ENCODE measurements at places on chromosomes 11 and 22. TPM values are rescaled to one million over a fixed set of nuclear protein-coding genes. Genes with fewer than 3 reads are reported as not detected.

GRCh38 chr11:34570584-34570983 lies 50.3 kb upstream of the EHF start:
- H3K27me3 ChIP-seq: no peaks in the 10 kb centered on the region
- H3K27ac ChIP-seq: no peak overlapping the region
- no peaks in the 10 kb centered on the region for H3K36me3 ChIP-seq
- no peak for DNase-seq
- no peak overlapping the region for H3K4me3 ChIP-seq

- DNase-seq: no peak
- H3K36me3 ChIP-seq: peaks cover 72% of the 10 kb centered on the region
- no peak overlapping the region for H3K4me3 ChIP-seq
- H3K4me1 ChIP-seq: no peaks in the 10 kb centered on the region
- H3K27me3 ChIP-seq: peaks cover 34% of the 10 kb centered on the region
Observed at GRCh38 chr11:6627762-6628241, 8.6 kb upstream of the TPP1 start.

OR10S1 gene
- total RNA-seq: not detected

MRGPRX4 gene
- not detected for total RNA-seq

DNA sequence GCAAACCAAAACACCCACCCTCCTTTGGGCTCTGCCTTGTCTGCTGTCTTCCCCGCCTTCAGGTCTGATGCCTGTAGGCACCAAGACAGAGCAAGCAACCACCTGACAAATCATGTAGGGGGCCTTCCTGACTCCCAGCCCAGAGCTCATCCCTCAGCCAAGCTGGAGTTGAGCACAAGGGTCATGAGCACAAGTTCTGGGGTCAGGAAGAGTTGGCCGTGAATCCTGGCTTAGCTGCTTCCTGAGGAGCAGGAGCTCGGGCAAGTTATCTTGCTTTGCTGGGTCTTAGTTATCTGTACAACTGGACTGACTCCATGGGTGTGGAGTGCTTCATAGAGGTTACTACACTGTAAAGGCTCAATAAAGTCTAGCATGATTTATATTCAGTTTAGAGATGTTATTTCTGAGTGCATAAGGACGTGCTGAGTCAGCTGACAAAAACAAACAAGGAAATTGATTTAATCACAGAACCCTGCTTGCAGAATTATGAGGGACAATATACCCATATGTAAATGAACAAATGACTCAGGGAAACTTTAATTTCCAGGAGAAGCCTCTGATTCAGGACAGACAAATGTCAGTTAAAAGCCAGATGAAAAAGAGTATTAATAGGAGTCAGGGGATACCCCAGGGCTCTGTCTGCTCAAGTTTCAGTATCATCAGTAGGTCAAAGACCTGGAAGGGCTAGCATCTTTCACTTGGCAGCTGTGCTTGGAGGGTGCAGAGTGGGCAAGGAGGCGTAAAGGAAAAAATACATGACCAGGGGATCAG lies 15.0 kb upstream of the APOA1 start:
- peak overlapping the region; percentile 75 for H3K27ac ChIP-seq
- H3K36me3 ChIP-seq: peaks cover 8% of the 10 kb centered on the region
- H3K27me3 ChIP-seq: no peaks in the 10 kb centered on the region
- no peak for DNase-seq
- H3K4me1 ChIP-seq: peaks cover 27% of the 10 kb centered on the region

DNA sequence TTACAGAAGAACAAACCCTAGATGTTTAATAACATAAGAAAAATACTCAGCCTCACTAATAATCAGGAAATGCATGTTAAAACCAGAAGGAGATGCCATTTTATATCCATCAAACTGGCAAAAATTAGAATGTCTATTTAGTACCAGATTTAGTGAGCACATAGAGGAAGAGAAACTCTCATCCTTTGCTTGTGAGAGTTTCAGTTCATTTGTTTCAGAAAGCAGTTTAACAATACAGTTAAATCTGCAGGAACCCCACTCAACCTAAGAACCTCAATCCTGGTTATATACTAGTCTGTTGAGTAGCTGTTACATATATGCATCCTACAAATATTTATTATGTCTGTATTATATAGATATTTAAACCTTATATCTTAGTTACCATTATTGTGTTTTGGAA lies 172.6 kb downstream of the WNT11 start:
- H3K27ac ChIP-seq: no peak overlapping the region
- no peaks in the 10 kb centered on the region for H3K27me3 ChIP-seq
- DNase-seq: no peak
- no peak overlapping the region for H3K4me3 ChIP-seq

FIBIN gene
- 9.8 TPM for total RNA-seq

DNA sequence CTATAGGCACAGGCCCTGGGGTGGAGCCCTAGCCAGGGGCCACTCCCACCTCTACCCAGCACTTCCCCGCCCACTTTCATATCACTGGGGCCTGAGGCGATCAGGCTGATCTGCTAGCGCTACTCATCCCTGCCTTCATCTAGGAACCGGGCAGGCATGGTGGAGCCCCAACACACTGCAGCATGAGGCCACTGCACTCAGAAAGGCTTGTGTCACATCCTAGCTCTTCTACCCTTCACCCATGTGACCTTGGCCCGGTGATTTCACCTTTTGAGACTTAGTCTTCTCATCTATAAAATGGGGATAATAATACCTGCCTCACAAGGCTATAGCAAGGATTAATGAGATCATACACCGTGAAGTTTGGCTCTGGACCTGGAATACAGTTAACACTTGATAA lies 18.1 kb upstream of the GDPD5 start:
- no peaks in the 10 kb centered on the region for H3K4me1 ChIP-seq
- H3K27me3 ChIP-seq: peaks cover 7% of the 10 kb centered on the region
- H3K36me3 ChIP-seq: no peaks in the 10 kb centered on the region
- DNase-seq: no peak

DNA sequence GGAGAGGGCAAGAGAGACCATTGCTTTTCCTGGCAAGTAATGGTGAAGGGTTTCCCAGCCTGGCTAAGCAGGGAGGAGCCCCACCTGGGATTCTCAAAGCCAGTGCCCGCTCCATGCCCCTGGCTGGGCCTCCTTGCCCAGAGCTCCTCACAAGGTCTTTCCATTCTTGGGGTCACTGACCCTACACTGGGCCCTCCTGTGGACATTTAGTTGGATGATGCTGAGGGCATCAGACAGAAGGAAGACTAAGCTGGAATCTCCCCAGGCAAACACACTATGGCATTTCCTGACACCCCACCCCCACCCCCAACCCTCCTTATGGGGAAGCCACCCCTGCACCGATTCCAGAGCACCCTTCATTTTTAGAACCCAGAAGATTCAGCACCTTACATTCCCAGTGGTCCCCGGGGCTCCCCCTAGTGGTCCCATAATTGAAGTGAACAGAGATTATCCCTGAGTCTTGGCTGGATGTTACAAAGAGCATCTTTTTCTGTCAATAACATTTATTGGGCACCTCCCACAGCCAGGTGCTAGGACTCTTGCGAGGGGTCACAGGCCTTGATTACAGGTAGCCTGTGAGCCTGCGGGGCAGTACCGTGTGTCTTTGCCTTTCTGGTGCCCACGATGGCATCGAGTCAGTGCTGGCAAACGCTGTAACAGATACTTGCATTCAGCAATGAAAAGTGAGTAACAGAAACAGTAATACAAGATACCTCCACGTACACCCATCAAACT lies 548.5 kb downstream of the BUD13 start:
- no peaks in the 10 kb centered on the region for H3K4me1 ChIP-seq
- H3K27ac ChIP-seq: no peak overlapping the region
- no peak for DNase-seq
- no peak overlapping the region for H3K4me3 ChIP-seq

DNA sequence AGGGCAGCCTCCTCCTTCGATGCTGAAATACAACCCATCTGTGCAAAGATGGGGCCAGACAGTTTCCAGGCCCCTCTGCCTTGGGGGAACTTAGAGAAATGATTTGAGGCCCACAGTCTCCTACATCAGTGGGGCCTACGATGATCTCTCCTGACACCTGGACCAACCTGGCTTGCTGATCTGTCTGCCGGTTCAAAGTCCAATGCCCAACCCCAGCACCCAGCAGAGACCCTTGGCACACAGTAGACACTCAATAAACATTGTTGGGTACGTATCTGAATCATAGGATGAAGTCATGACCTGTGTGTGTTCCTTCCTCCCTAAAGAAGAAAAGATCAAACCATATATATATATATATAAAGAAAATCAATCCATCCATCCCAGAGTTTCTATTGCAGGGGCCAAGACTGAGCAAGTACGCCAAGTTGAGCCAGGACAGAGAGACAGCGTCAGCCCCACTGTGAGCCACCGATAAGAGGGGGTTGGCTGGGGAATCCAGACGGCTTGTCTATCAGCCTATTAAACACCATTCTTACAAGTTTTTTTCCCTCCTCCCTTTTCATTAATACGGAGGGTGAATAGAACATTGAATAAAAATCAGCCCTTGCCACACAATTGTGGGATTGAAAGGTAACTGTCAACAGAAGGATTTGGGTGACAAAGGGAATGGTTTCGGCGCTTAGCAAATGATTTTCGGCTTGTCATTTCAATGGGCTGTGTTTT lies 244.1 kb downstream of the MN1 start:
- no peaks in the 10 kb centered on the region for H3K27me3 ChIP-seq
- H3K4me3 ChIP-seq: no peak overlapping the region
- no peak overlapping the region for H3K27ac ChIP-seq
- no peak for DNase-seq
- H3K36me3 ChIP-seq: no peaks in the 10 kb centered on the region
- H3K4me1 ChIP-seq: no peaks in the 10 kb centered on the region

GRCh38 chr22:39647836-39648629 lies 77.5 kb downstream of the CACNA1I start:
- no peaks in the 10 kb centered on the region for H3K27me3 ChIP-seq
- no peaks in the 10 kb centered on the region for H3K36me3 ChIP-seq
- no peak for DNase-seq
- H3K4me1 ChIP-seq: no peaks in the 10 kb centered on the region

IRF7 gene
- 20.4 TPM for total RNA-seq

DNA sequence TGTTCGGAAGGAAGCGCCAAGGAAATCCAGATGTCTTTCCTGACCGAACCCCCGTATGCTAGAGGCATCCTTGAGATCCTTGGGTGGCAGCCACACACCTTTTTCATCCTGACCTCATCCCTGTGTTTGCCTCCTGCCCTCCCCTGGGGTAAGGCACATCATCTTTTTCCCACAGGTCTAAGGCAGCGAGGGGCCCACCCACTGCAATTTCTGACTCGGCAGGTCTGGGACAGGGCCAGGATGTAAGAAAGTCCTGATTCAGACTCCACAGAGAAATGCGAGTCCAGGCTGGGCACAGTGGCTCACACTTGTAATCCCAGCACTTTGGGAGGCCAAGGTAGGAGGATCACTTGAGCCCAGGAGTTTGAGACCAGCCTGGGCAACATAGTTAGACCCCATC lies 10.5 kb downstream of the ZMAT5 start:
- no peaks in the 10 kb centered on the region for H3K4me1 ChIP-seq
- H3K27me3 ChIP-seq: no peaks in the 10 kb centered on the region
- no peak overlapping the region for H3K27ac ChIP-seq
- DNase-seq: no peak

DGCR6L gene
- 56.2 TPM for total RNA-seq

- no peaks in the 10 kb centered on the region for H3K36me3 ChIP-seq
- H3K4me3 ChIP-seq: no peak overlapping the region
- H3K4me1 ChIP-seq: no peaks in the 10 kb centered on the region
- no peaks in the 10 kb centered on the region for H3K27me3 ChIP-seq
- no peak overlapping the region for H3K27ac ChIP-seq
Observed at GRCh38 chr11:32318071-32319055, 117.0 kb downstream of the WT1 start.

MPZL2 gene
- total RNA-seq: 327 TPM

C11orf97 gene
- not detected for total RNA-seq

DNA sequence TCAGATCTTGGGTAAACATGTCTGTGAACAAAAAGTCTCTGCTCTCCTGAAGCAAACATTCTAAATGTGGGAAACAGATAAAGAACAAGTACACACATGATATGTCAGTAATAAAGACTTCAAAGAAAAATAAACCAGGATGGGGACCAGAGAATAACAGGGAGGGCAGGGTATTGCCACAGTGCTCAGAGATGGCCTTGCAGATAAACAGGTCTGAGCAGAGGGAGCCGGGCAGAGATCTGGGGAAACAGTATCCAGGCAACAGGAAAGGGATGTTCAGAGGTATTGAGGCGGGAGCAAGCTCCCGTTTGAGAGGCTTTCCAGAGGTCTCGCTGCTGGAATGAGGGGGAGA lies 2.9 kb downstream of the CCDC86 start:
- peak overlapping the region; percentile 89 for H3K4me3 ChIP-seq
- H3K36me3 ChIP-seq: peaks cover 6% of the 10 kb centered on the region
- no peaks in the 10 kb centered on the region for H3K27me3 ChIP-seq
- H3K27ac ChIP-seq: no peak overlapping the region
- DNase-seq: no peak

DNA sequence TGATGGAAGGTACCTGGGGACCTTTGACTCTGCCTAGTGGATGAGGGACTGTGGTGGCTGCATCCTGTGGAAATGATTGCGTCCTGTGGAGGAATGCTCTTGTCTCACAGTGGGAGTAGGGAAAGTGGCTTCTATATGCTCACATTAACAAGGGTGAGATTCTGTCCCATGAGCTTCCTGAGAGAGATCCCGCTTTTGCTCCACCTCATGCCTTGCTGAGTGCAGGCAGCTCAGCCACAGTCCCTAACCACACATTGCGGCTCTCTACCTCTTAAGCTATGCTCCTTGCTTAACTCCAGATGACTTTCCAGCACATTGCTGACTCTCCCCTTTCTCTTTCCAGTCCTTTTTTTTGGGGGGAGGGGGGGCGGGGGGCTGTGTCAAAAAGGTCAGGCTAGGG lies 45.0 kb downstream of the TEAD1 start:
- peaks cover 7% of the 10 kb centered on the region for H3K4me1 ChIP-seq
- H3K27ac ChIP-seq: no peak overlapping the region
- H3K36me3 ChIP-seq: no peaks in the 10 kb centered on the region
- no peaks in the 10 kb centered on the region for H3K27me3 ChIP-seq
- H3K4me3 ChIP-seq: no peak overlapping the region
- no peak for DNase-seq

DNA sequence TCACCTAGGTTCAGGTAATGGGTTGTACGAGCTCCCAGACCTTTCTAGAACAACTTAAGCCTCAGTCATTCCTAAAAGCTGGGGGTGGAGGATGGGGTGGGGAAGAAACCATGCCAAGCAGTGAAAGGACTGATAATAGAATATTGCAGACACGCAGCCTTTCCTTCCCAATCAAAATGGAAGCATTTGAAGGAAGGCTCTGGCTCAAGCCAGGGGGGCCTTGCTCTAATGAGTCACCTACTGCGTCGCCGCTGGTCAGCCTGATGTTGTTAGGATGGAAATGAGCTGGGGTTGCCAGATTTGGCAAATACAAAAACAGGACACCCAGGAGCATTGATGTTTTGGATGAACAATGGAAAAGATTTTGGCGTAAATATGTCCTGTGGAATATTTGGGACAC lies 6.2 kb downstream of the SYT12 start:
- DNase-seq: no peak
- peaks cover 46% of the 10 kb centered on the region for H3K4me1 ChIP-seq
- H3K27me3 ChIP-seq: no peaks in the 10 kb centered on the region

OR5P2 gene
- total RNA-seq: not detected

RDX gene
- total RNA-seq: 62.9 TPM

RAB30 gene
- 8.7 TPM for total RNA-seq

DNA sequence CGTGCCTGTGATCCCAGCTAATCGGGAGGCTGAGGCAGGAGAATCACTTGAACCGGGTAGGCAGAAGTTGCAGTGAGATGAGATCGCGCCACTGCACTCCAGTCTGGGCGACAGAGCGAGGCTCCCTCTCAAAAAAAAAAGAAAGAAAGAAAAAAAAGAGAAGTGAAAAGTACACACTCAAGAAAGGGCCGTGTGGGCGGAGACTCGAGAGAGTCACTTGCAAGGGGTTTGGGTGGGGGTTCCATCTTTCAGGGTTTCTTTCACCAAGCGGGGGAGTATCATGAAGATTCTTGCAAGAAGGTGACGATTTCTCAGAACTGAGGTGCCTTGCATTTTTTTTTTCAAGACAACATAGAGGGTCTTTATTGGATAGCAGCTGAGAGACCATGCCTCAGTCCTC lies 4.0 kb upstream of the IFITM5 start:
- no peak overlapping the region for H3K27ac ChIP-seq
- peaks cover 52% of the 10 kb centered on the region for H3K4me1 ChIP-seq
- no peak for DNase-seq
- H3K27me3 ChIP-seq: peaks cover 37% of the 10 kb centered on the region
